Dermis microvascular lymphatic vessel endothelial cell (primary cell): ENCODE measurements at places on chromosomes 12 and 14. TPM values are rescaled to one million over a fixed set of nuclear protein-coding genes. Genes with fewer than 3 reads are reported as not detected.

CCDC177 gene
- total RNA-seq: not detected in 2 replicates

DNA sequence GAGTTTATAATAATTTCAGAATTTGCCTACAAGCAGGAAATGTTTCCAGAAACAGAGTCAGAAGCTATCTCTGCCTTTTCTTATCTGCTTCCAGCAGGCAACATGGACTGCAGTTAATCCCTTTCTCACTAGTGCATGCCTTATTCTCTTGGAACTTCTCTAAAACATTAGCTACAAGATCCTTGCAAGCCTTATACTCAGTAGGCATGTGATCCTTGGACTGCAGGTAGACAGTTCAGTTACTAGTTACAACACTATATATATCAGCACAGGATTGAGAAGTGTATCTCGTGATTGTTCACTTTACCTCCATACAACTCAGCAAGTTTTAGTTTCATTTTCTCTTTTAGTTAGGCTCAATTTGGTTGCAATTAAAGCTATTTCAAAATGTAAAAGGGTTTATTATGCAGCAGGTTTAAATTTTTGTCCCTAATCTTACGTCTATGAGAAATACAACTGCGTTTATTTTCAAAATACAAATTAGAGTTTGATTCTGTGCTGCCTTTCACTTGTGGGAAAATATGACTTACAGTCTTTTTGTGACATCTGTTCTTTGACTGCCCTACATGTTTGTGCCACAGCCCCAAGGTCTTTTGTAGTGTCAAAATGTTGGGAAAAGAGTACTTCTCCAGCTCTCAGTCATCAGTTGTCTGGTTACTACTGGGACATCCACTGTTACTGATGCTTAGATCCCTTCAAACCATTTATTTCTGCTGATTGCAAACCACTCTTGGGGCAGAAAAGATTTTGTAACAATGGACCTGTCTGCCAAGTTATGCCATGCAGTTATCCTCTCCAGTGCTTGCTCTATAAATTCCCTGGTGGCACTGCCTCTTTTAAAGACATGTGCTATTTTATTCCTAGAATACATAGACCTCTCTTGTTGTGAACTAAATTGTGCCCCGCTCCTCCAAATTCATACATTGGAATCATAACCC is 709.0 kb upstream of the FOXG1 start:
- DNase-seq: no peak

KRT81 gene
- 0.13 TPM in 1 of 2 replicates, not detected in the other for total RNA-seq

GRCh38 chr14:91163316-91163715 is 49.4 kb downstream of the DGLUCY start:
- no peak for DNase-seq

DNA sequence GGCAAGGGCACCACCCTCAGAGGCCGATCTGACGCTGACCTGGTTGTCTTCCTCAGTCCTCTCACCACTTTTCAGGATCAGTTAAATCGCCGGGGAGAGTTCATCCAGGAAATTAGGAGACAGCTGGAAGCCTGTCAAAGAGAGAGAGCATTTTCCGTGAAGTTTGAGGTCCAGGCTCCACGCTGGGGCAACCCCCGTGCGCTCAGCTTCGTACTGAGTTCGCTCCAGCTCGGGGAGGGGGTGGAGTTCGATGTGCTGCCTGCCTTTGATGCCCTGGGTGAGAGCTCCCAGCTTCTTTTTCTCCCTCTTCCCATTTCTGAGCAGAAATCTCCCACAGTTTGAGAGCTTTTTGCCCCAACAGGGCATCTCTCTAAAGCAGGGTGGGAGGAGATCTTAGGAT is 1.8 kb downstream of the OAS1 start:
- peak; percentile 16 for DNase-seq

DGLUCY gene
- total RNA-seq: 33.9 and 47.2 TPM in 2 replicates

DNA sequence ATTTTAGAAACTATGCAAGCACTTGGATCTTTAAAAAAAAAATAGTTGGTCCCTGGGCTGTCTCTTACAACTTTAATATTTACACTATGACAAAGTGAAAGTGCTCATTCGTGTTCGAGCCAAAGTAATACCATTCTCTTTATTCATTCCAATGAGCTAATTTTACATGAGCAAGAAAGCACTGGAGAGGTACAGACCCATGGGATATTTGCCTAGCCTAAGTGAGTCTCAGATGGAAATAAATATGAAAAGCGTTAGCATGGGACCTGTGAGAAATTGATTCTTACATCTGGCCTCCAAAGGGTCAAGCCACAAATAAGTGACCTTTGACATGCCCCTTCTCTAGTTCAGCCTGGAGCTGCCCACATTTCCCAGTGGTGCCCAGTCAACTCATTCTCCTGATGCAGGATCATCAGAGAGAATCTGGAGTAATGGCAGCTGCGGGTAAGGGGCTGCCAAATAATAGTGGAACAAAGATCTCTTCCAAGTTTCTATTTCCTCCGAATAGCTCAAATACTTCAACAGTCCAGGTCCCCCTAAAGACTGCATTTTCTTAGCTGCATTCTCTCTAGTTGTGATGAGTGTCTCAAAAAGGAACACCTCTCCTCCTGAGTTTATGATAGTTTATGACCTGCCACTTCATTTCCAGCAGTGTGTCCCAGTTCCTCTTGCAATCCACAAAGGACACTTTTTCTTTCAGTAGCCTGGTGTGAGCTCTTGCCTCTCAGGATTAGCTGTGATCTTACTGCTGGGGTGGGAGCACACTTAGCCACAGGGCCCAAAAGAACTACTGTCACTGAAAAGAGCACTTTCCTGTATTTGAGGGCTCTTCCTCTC is 208.2 kb downstream of the DAD1 start:
- DNase-seq: no peak

DNA sequence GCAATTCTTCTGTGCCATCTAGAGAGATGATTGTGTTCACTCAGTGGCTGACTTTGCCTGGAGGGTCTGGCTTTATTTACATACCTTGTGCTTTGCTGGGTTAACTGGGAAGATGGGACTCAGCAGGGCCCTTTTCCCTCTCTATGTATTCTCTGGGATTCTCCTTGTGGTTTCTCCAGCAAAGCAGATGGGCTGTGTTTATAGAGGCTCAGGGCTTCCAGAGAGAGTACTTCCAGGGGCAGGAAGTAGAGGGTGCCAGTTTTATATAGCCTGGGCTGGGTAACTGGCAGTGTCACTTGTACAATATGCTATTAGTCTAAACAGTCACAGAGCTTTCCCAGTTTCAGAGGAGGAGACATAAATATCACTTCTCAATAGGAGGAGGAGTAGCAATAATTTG is 509.9 kb downstream of the DIO2 start:
- DNase-seq: no peak

DNA sequence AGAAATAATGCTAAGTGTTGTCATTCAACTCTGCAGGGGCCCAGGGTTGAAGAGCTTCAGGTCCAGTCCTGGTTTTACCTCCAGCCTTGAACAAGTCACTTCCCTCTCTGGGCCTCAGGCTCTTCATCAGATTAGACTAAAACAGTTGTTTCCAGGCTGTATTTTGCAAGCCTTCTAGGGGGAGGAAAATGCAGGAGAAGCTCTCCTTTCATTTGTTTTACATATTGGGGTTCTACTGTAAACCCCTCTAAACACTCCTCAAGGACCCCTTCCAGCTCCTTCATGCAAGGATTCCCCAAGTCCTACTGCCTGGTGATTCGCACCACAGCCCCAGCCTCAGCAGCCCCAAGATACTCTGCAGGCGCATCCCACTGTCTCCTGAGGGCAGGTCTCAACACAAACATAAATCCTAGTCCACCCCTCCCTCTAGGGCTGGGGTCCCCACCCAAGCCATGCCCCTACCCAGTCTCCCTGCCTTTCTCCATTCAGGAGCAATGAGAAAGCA is 2.7 kb downstream of the SDR9C7 start:
- DNase-seq: peak; percentile 3

ABHD12B gene
- total RNA-seq: not detected in 2 replicates

OAS2 gene
- 2.9 and 4.5 TPM in 2 replicates for total RNA-seq

GOLGA3 gene
- 53.0 and 66.4 TPM in 2 replicates for total RNA-seq

- DNase-seq: no peak
Measured at GRCh38 chr14:99156090-99156425, 115.9 kb downstream of the BCL11B start.

DNA sequence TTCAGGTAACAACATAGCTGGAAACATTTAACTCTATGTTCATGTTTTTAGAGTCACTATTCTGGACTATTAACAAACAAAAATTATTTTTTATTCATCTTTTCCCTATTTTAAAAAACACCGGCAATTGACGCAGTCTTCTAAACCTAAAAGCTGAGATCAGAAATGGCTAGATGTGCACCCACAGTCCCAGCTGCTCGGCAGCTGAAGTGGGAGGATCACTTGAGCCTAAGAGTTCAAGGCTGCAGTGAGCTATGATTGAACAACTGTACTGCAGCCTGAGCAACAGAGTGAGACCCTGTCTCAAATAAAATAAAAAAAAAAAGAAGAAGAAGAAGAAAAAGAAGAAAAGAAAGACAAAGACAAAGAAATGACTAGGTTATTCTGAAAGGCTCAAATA is 64.5 kb downstream of the PAX9 start:
- no peak for DNase-seq

DNA sequence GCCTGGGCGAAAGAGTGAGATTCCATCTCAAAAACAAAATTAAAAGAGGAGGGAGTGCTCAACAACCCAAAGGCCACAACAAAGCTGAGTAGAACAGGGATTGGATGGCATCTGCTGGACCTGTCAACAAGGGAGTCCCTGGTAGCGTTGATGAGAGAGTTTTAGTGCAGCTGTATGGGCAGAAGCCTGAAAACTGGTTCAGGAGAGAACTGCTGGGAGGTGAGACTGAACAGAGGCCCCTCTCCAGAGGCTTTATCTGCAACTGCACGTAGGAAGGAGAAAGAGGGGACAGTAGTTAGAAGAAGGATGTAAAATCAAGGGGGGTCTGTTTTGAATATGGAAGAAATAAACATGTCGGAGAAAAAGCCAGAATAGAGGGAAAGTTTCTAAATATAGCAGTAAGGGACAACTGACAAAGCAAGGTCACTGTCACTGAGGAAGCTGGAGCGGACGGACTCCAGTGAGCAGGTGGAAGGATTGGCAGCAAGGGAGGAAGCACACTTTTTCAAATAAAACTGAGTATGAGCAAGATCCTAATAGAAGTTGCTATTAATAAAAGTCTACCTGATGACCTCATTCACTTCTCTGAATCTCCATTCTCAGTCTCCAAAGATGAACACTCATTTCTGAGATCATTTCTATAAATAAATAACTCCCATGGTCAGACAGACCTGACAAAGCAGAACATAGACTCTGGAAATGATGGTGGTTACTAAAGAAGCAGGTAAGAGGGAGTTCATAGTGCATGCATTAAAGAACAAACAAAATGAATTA is 11.8 kb upstream of the ATF1 start:
- no peak for DNase-seq

TMEM229B gene
- total RNA-seq: 0.64 and 1.1 TPM in 2 replicates

PLEKHG7 gene
- not detected in 2 replicates for total RNA-seq

- DNase-seq: peak; percentile 83
Measured at GRCh38 chr12:132506328-132507160, 16.6 kb downstream of the FBRSL1 start.

CLEC9A gene
- total RNA-seq: not detected in 2 replicates

- no peak for DNase-seq
Measured at GRCh38 chr12:26399381-26399780, 204.0 kb downstream of the SSPN start.

RFLNA gene
- under 0.01 TPM in 2 replicates for total RNA-seq

SMCO2 gene
- total RNA-seq: 0.13 TPM in 2 replicates

DNA sequence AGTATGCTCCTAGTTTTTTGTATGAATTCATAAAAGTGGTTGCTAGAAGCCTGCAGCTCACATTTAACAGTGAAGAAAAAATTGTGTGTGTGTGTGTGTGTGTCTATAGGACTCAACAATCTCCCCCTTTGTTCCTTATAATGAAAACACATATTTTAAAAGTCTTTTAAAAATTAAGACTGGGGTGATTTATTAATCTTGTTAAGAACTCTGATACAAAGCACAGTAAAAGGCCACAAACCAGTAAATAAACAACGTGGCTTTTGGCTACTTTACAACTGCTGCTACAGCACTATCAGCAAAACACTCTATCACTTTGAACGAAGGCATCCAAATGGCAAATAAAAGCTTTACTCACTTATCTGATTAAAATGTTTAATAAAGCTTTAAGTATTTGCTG is 594 bp upstream of the VCPKMT start:
- peak; percentile 5 for DNase-seq

C3AR1 gene
- total RNA-seq: 0.13 and 0.26 TPM in 2 replicates

HSPB8 gene
- 2.1 and 2.8 TPM in 2 replicates for total RNA-seq

DNA sequence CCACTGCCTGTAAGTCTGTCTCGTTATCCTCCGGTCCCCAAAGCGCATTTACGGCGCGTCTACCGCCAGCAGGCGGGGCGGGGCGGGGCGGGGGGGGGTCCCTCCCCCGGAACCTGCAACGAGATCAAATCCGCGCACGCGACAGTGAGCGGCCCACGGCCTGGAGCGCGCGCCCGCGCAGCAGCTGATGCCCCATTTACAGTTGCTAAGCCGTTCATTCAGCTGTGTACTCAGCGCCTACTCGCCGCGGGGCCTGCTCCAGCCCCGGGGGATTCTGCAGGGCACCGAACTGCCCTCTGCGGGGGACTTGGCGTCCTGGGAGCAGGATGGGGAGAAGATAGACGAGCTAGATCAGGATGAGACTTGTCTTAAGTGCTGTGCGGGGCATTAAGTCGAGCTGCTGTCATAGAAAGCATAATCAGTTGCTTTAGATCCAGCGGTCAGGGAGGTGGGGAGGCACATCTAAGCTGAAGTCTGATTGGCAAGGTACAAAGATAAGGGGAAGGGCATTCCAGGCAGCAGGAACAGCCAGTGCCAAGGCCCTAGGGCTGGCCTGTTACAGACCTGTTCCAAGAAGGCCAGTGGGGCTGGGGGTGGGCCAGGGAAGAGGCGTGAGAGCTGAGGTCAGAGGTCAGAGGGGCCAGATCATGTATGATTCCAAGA is 1.4 kb upstream of the CCDC85C start:
- peak; percentile 81 for DNase-seq

C14orf180 gene
- not detected in 2 replicates for total RNA-seq

KRT73 gene
- total RNA-seq: not detected in 2 replicates

NT5DC3 gene
- total RNA-seq: 3.5 and 7.8 TPM in 2 replicates

GRCh38 chr14:104792945-104793702 is 2.4 kb downstream of the AKT1 start:
- no peak for DNase-seq

DNA sequence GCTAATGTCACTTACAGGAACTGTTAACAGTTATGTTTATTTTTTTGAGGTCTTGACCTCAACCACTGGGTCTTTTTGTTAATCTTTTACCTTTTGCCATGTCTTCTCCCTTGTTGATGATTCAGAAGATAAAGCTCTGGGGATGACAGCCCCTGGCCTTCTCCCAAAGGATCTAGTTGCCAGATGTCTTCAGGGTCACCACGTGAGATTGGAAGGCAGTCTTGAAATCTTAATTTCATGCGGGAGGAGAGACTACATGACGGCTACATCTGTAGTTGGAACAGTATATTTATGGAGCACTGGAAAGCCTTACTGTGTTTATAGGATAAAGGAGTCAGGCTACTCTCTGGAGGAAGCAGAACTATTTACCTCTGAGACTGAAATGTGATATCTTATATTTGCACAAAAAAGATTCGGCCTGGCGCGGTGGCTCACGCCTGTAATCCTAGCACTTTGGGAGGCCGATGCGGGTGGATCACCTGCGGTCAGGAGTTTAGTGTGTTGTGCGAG is 5.6 kb downstream of the MLEC start:
- no peak for DNase-seq

GRCh38 chr12:96483116-96483515 is 6.3 kb upstream of the CFAP54 start:
- DNase-seq: no peak

- peak; percentile 84 for DNase-seq
Measured at GRCh38 chr12:98424726-98425401, 90.5 kb upstream of the TMPO start.
